Body of pancreas (tissue), 4 donors: ENCODE measurements at places on chromosomes 12 and 14.
A peak's percentile ranks its signal among the peaks of the same experiment; 100 is the strongest.

GRCh38 chr12:131050463-131051154 is 96.9 kb downstream of the ADGRD1 start:
- no peak for DNase-seq

GRCh38 chr12:93011100-93011499 is 82.0 kb upstream of the EEA1 start:
- no peak for DNase-seq

- DNase-seq, result no peak
Observed at GRCh38 chr12:91311081-91311480, 128.5 kb upstream of the DCN start.

- peak; percentile 87 for DNase-seq
Observed at GRCh38 chr12:111777345-111778045, 10.8 kb downstream of the ALDH2 start.

- DNase-seq, result no peak
Observed at GRCh38 chr14:90837355-90837754, 21.1 kb upstream of the TTC7B start.

GRCh38 chr12:125381373-125381772 is 316.1 kb downstream of the AACS start:
- DNase-seq, result no peak

GRCh38 chr12:90124914-90125313 is 416.3 kb upstream of the ATP2B1 start:
- no peak for DNase-seq

GRCh38 chr12:124898200-124898922 is 16.1 kb downstream of the UBC start:
- peak; percentile 32 for DNase-seq

- no peak for DNase-seq
Observed at GRCh38 chr12:98912401-98912974, 267.4 kb downstream of the APAF1 start.

- DNase-seq, result no peak
Observed at GRCh38 chr14:104296388-104297312, 158.3 kb downstream of the KIF26A start.

- DNase-seq, result no peak
Observed at GRCh38 chr14:56745097-56745496, 65.2 kb downstream of the OTX2 start.

DNA sequence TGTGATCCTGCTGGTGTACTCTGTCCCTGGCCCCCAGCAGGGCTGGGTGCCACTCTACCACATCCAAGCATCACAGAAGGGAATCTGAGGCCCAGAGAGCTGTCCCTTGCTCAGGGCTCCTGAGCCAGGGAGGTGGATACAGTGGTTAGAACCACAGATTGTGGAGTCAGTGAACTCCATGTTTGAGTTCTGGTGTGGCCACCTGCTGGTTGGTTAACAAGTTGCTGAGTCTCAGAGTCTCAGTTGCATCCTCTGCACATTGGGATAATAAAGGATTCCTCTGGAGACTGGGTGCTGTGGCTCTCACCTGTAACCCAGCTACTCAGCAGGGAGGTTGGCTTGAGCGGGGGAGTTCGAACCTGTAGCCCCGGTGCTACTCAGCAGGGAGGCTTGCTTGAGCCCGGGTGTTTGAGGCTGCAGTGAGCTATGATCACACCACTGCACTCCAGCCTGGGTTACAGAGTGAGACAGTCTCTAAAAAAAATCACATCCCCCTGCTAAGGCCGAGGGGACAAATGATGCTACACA is 39.4 kb downstream of the MVK start:
- no peak for DNase-seq

- DNase-seq, result no peak
Observed at GRCh38 chr14:68109132-68109900, 289.7 kb downstream of the RAD51B start.

DNA sequence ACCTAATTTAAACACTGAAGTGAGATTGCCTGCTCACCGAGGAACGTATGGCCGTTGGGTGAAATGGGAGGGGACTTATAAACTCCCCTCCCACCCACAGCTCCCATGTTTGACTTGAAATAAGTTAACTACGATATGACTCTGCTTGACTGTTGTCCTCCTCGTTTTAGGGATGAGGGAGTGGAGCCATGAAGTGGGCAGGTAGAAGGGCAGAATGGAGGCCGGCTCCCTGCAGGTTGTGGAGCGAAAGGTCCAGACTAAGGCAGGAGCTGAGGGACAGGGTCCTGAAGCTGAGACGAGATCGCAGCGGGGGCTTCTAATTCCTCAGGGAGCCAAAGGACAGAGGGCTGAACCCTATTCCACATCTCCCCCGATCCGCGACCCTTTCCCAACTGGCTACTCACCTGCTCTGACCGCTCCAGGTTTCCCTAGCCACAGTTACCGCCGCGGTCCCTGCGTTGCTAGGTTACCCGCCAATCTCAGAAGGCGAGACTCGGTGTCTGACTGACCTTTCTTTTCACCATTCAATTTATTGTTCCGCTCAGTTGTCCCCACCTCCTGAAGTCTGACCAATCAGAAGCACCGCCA is 577 bp upstream of the TPCN1 start:
- no peak for DNase-seq

DNA sequence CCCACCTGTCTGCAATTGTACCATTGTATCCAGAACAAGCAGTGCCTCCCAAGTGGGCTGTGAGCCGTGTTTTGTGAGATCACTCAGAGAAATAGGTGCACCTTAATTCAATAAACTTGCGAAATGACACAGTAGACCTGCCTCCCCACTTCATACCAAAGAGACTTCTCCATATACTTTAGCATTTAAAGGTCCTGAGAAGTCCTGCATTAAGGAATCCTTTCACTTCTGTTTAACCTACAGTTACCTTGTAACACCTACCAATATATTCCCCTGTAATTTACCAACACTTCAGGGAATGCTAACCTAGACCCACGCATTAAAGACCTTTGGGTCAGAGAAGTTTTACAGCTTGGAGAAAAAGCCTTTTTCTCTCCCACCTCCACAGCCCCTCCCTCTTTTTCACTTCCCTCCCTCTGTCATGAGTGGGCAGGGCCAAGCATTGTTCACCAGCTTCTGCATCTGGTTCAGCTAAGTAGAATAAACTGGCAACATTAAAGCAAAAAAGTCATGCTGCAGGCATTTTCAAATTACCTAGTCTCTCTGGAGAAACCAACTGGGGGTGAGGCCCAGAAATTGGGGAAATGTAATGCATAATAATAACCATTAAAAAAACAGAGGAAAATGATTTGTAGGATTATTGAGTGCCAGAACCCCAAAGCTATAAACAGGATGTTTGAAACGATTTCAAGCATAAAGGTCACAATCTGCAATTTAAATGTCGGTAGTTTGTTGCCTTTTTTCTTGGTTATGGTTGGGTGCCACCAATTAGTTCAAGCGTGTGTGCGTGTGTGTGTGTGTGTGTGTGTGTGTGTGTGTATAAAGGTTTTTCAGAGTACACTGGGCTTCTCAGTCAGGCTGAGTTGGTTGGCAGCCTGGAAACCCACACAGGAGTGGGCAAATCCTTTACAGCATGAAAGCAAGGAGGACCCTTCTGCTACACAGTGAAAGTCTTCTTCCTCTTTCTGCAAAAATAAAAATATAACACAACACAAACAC is 13.7 kb upstream of the WSCD2 start:
- DNase-seq, result no peak

- DNase-seq, result peak; percentile 52
Observed at GRCh38 chr14:77825895-77826519, 26.1 kb downstream of the ADCK1 start.

DNA sequence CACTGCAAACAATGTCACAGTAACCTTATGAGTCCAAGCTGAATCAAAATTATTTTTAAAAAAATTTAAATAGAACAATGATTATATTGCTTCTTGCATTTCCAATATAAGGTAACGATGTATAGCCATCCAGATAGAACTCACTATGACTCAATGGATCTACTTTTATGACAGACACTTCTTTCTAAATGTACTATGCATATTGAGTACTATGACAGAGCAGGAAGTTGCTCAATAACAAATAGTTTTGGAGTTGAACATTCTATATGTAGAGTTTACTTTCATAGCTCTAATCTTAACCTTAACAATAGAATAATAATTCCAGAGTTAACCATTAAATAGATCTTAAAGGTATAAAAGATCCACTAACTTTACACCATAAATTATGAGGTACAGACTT is 46.7 kb upstream of the ALG10B start:
- DNase-seq, result no peak

DNA sequence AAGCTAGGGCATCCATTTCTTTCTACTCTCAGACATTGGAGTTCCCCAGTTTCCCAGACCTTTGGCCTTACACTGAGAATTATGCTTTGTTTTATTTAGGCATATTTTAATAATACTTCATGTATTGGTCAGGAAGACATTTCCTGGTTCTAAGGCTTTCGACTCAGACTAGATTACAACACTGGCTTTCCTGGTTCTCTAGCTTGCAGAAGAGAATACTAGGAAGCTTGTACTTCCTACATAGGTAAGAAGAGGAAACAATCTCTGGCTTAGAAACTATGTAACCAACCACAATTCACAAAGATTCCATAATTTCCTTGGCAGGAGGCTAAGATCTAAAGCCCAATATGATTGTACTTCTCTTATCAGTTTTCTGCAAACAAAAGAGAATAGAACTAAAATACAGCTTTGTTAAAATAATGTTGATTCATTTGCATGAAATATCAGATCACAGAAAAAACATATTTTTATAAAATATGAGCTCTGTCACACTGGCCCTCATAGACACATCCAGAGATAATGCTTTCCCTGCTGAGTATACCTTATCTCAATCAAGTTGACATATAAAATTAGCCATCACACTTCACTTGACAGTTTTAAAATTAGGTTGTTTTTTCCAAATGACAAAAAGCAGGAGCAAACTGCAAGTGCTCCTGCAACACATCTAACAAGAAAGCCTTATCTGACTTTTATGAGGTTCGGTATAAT is 30.5 kb downstream of the CLEC2D start:
- no peak for DNase-seq

GRCh38 chr12:1439687-1440086 is 154.7 kb downstream of the FBXL14 start:
- DNase-seq, result no peak

DNA sequence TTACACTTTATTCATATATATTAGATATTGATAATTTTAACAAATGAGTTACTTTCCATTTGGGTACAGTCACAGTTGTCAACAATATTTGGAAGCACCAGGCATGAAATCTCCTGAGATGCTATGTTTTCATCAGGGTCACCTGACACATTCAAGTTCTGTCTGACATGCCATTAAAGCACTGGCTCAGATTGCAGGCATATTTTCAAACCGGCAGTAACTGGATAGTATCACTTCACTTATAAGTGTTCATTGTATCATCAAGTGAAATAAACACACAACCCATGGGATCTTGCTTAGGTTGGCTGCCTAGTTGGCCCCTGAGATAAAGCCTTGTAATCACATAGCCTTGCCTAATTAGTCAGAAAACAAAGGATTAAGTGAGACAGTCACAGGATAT is 4.8 kb downstream of the IFNG start:
- no peak for DNase-seq

GRCh38 chr12:128802756-128803155 is 21.0 kb downstream of the SLC15A4 start:
- DNase-seq, result no peak

GRCh38 chr14:33198684-33199083 is 260.0 kb downstream of the NPAS3 start:
- no peak for DNase-seq

- no peak for DNase-seq
Observed at GRCh38 chr12:65196762-65197567, 27.6 kb downstream of the LEMD3 start.

DNA sequence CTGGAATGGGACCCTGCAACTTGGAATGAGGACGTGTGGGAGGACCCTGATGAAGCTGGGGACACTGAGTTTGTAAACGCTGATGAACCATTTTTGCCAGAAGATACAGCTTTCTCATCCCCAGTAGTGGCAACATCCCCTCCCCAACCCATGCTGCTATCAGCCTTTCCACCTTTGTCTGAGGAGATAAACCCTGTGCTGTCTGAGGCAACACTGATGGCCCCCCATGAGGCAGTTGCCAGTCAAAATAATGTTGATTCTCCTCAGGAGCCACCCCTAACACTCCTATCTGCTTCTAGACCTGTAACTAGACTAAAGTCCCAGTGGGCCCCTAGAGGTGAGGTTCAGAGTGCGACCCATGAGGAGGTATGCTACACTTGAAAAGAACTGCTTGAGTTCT is 7.5 kb upstream of the RNASE9 start:
- no peak for DNase-seq

GRCh38 chr12:39813776-39814175 is 194.2 kb upstream of the ABCD2 start:
- no peak for DNase-seq

- DNase-seq, result no peak
Observed at GRCh38 chr12:39986674-39987073, 119.2 kb downstream of the SLC2A13 start.
